Upper lobe of right lung (tissue), 1 donor: ENCODE measurements at places on chromosomes 2 and 18. TPM values are rescaled to one million over a fixed set of nuclear protein-coding genes. Genes with fewer than 3 reads are reported as not detected.

DNA sequence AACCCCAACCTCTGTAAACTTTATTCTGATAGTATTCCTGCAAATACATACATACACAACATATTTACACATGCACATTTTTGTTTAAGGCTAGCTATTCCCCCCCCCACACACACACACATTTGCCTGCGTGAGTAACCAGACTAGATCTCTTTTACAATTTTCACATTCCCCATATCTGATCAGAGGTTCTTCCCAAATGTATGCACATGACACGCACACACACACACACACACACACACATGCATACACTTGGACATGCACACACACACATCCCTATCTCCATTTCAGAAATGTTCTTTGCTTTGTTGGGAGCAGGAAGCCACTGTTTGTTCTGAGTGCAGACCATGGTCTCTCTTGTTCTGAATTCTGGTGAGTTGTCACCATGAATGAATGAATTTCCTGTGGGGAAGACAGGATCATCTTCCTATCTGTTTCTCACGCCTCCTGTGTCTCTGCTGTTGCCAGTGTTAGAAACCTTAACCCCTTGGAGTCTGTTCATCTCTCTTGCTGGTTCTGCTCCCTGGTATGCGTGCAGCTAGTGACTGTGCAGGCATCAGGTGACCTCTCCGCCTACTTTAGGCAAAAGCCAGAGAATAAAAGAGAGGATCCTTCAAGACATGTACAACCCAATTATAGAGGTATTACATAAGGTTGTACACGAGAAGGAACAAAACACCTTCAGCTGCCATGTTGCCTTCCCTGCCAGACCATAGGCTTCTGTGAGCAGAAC lies 251.0 kb upstream of the RAB12 start:
- DNase-seq = no peak

Gene C2orf81
- 2.1 TPM for total RNA-seq

Gene MBD5
- total RNA-seq = 42.1 TPM

DNA sequence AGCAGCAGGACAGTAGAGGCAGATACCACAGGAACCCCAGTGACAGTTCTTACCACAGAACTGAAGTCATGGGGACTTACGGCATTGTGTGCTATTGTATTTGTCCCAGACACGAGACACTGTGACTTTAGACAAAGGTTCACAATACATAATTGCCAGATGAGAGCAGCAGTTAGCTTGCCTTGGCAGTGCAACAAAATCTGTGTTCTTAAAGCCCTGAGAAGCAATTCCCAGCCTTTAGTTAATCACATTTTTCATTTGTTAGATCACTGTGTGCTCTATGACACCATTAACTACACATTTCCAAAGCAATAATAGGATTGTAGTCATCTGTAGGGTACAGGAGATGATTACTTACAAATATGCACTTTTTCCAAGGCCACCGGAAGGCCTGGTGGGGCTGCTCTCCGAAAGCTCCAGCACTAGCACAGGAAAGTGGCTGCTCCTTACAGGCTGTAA lies 97.5 kb upstream of the LDLRAD4 start:
- no peak for DNase-seq

Gene MAP3K2
- 71.5 TPM for total RNA-seq

DNA sequence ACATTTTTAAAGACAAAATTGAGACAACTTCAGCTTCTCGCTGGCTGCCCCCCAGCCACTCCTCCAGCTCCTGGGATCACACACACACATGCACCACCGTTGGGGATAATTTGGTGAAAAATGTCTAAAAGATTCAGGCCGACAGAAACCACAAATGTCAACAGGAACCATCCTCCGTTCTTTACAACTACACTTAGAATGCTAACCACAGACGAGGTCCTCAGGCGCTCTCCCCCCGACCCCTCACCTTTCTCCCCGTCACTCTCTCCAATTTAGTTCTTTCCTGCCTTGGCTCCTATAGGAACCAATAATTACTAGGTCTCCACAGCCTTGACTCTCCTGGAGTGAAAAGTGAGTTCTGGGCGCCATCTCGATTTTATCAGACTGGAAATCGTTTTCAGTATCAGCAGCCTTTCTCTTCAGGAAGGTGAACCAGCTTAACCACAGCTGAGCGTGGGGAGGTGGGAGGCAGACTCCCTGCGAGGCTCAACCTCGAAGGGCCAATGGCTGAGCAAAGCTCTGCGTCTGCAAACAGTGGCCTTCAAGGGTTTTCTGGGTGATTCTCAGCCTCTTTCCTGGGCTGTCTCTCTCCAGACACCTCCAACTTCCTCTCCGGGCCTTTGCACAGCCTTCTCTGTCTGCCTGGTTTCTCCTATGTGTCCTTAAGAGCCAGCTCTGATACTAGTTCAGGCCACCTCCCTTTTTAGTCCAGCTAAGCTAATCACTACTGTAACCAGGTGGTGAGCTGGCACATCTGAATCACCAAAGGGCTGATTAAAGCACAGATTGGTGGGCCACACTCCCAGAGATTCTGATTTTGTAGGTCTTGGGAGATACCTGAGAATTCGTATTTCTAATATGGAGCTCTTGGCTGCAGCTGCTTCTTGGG lies 115.7 kb upstream of the COPS8 start:
- no peak for DNase-seq

Gene VRK2
- total RNA-seq = 23.8 TPM

GRCh38 chr2:209681201-209681735 lies 90.4 kb upstream of the UNC80 start:
- no peak for DNase-seq

DNA sequence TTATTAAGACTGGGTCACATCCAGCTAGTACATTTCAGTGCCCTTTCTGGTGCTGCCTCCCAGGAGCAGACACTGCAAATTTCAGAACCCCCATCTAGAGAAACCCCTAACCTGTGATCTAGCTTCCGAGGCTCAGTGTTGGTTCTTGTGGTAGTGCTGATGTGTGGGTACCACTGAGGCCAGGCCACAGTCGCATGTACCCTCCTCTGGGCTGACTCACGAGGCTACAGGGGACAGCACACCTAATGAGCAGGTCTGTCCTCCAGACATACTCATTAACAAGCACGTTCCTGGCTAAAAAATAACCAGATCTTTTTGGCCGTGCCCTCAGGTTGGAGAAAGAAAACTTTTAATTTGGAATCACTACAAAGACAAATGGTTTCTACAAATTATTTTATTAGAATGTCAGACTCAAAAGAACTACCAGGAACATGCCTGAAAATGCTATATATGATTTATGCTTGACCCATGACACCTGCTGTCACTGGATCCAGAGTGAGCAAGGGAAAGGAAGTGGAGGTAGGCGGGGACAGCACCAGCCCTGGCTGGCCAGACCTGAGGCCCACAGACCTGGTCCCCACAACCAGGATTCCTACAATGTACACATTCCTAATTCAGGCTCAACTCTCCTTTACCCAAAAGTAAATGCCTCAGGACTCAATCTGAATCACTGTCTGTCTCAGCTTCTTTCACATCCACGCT lies 8.5 kb downstream of the CIAO1 start:
- DNase-seq = no peak

Gene SCYGR4
- total RNA-seq = not detected

GRCh38 chr2:163856941-163857340 lies 121.1 kb upstream of the FIGN start:
- no peak for DNase-seq

DNA sequence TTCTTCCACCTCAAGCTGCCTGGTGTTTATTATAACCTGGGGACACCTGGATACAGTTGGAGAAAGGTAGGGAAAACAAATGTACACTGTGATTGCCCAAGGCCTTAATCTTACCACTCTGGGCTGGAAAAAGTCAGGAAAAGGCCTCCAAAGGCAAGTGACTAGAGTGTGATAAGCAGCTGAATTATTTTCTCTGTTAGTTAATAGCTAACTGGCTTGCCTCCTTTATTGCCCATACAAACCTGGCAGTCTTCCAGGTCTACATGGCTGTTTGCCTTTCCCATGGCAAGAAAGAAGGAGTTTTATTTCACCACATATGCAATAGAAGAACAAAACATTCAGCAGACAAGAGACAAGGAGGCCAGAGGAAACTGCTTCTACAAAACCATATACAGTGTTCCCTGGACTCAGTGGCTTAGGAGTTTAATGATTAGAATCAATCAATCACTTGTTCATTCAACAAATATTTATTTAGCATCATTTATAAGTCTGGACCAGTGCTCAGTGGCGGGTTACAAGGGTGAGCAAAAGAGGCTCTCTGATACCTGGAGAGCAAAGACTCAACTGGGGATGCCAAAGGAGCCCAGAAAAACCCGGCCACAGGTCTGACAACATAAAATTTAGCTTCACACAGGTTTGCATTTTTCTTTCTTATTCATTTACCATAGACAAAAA lies 27.5 kb upstream of the SUCLG1 start:
- no peak for DNase-seq

Gene METTL5
- 34.7 TPM for total RNA-seq

DNA sequence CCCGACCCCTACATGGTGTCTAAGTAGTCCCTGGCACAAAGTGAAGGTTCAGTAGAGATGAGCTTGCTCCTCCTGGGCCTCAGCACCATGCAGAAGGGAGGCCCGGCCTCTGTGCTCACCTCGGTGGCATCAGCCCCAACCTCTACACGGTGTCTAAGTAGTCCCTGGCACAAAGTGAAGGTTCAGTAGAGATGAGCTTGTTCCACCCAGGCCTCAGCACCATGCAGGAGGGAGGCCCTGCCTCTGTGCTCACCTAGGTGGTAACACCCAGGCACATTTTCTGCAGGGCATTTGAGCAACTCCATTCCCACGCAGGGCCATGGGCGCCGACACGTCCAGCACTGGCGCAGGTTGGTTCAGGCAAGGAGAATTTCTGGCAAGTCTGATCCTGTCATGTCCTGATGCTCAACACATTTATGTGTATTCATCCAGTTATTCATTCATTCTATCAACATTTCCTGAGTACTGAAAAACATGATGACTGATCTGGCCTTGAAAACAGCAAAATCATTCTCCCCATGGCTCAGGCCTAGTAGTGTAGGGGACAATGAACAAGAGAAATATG lies 408.2 kb upstream of the MYT1L start:
- DNase-seq = no peak

GRCh38 chr2:45123521-45124191 lies 114.4 kb upstream of the SIX2 start:
- DNase-seq = no peak

DNA sequence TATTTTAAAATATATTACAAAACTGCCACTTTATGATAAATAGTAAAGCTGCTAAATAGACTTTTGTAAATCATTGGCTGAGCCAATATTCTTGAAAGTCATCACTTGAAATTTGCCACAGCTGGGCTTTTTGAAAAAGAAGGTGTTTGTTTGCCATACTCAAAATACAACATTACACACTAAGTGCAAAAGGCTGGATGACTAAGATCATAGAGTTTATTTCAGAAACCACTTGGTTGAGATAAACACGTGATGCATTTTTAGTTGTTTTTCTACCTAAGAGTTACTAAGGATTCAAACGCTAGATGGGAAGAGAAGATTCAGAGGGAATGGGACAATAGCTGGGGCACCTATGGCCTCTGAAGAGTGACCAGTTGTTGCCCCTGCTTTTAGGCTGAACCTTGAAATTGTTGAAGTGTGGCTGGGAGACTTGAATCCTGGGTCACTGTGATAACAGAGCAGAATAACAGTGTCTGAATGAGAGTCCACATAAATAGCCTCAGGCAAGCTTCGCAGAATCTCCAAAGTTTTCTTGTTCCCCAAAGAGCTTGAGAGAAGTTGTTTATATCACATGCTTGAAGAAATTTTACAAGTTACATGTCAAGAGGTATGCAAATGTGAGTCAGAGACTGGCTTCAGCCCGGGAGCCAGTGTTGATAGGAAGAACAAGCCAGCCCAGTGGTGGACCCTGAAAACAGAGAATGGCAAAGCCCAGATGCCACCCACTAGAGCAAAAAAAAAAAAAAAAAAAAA lies 409.8 kb downstream of the GPD2 start:
- DNase-seq = no peak

- no peak for DNase-seq
Measured at GRCh38 chr2:3899536-3900155, 196.3 kb downstream of the DCDC2C start.

Gene GALNT3
- 25.8 TPM for total RNA-seq

- no peak for DNase-seq
Measured at GRCh38 chr18:3148930-3149535, 70.7 kb downstream of the MYOM1 start.

Gene TFCP2L1
- 22.0 TPM for total RNA-seq

DNA sequence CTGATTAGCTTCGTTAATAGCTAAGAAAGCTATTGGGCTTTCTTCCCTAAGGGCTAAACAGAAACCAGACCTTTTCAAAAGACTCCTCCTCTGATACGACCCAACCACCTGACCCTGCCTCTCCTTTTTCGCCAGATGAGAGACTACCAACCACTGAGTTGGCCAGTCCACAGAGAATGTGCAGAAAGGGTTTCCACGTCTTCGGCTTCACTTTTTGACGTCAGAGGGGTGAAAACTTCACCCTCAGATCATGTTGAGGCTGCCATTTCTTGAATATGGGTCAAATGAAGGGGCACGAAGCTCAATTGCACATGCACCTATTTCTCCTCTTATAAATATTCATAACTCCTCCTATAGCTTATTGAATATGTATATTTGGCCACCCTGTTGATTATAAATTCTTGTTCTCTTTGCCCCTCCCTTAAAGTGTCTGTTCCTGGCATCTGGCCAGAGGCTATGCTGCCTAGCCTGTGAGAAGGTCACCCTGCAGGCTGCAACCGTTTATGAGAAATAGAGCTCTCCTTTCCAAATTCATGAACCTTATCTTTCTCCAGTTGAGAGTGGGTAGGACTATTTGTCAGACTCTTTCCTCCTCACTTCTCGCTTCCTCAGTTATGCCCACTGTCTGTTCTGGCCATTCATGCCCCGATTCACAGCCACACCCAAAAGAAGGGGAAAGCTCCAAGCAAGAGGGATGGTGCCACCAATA lies 301.6 kb downstream of the STK39 start:
- DNase-seq = no peak

DNA sequence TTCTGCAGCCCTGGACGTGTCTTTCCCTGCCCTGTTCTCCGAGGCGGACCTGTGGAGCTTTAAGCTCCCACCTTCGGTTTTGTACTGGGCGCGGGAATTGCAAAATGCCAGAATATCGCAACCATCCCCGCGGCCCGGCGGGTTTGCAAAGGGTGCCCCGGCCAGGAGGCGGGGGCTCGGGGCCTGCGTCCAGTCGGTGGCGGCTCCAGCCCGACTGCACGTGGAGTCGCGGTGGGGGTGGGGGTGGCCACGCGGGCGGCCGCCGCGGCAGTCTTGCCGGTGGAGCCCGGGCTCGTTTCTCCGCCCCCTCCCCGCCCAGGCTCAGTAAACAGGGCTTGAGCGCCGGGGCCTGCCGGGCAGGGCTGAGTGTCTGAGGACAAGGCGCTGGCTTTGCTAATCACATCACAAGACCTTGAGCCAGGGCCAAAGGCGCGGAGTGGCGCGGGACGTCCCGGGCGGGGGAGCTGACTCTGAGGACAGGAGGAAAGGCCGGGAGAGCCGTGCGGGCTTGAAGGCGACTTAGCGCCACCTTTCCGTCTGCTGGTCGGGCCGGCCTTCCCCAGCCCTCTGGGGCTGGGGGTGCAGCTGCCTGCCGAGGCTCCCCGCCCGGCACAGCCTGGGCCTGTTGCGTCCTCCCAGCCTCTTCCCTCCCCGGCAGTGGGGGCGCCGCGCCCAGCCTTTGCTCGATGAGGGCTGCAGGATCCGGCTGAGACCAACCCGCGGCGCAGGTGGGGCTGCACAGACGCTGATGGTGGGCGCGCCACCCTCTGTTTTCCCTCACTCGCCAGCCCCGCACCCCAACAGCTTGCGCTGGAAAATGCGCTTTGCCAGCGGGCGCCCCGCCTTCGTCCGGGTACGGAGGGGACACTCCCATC lies 786 bp upstream of the ZFP36L2 start:
- peak; percentile 98 for DNase-seq
